GM23248 (cell line): ENCODE measurements at places on chromosomes 1 and 21. TPM values are rescaled to one million over a fixed set of nuclear protein-coding genes. Genes with fewer than 3 reads are reported as not detected.

GRCh38 chr1:211741116-211741515 lies 65.7 kb upstream of the NEK2 start:
- DNase-seq = no peak

The SMAP2 gene
- 12.2 and 13.0 TPM in 2 replicates for polyA plus RNA-seq

GRCh38 chr1:226310245-226310540 lies 1.2 kb upstream of the LIN9 start:
- no peak for DNase-seq

DNA sequence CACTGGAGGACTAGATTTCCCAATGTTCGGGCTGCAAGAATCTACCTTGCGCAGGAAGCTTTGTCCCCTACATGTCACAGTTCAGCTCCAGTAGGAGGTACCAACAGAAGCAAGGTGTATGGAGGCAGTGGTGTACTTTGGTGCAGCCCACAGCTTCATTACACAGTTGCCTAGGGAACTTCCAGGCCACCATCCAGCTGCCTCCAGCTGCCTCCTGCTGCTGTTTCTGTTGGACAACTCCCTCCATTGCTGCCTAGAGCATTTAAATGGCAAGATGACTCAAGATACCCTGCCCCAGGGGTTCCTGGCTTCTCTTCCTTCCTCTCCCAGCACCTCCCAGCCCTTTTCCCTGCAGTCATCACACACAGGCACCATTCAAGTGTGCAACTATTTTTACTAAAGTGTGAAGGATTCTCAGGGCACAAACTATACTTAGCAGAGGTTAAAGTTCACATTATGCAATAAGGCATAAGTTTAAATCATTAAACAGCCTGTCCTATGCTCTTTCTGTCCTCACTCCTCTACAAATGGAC lies 39.0 kb upstream of the ATP1A1 start:
- peak; percentile 12 for DNase-seq

DNA sequence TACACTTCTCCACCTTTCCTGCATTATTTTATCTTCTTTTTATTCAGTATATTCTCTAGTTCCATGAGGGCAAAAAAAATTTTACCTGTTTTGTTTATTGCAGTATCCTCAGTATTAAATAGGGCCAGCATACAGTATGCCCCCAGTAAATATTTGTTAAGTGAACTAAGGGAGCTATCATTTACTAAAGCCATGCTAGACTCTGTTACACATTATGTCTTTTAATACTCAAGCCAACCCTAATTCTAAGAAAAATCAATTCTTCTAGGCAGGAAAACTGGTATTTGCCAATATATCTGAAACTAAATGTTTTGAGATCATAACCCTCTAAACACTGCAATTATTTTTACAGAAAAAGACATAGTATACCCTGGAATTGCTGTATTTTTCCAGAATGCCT lies 18.3 kb downstream of the TMEM50A start:
- DNase-seq = no peak

DNA sequence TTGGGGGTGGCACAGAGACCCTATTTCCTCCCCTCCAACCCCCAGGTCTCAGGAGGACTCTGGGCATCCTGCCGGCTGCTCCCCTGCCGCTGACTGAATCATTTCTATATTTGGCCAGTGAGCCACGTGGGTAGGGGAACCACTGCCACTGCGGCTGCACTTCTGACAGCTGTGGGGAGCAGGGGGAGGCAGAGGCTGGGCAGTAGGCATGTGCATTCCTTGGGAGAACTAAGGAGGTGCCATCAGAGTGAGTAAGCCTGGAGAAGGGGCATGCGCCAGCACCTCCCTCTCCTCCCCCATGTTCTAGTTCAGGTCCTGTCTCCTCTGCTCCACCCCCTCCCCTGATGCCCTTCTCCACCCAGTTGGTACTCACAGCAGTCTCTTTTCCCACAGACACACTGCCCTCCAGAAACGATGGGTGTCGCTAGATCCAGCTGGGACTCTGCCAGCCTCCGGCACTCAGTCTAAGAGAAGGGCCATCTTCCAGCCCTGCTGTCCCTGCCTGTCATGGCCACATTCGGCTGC lies 12.0 kb downstream of the PPFIA4 start:
- peak; percentile 92 for DNase-seq

DNA sequence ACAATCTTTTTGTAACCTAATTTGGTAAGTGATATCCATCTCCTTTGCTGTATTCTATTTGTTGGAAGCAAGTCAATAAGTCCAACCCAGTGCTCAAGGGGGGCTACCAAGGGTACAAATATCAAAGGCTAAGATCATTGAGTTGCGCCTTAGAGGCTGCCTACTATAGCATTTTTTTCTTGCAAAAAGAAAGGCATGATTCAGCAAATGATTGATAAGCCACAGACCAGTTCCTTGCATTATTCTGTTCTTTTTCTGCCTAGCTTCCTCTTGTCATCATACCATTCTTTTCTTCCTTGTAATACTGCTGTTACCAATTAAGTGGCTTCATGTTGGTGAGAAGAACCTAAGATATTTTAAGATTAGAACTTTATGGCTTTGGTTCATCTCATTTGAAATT lies 29.8 kb upstream of the BARHL2 start:
- DNase-seq = no peak

GRCh38 chr21:36211660-36212512 lies 55.3 kb downstream of the DOP1B start:
- peak; percentile 89 for DNase-seq

- DNase-seq = no peak
Observed at GRCh38 chr1:69743146-69743545, 175.4 kb downstream of the LRRC7 start.

The TACSTD2 gene
- polyA plus RNA-seq = 1.6 and 1.8 TPM in 2 replicates

- no peak for DNase-seq
Observed at GRCh38 chr1:91821126-91821868, 64.7 kb downstream of the TGFBR3 start.

DNA sequence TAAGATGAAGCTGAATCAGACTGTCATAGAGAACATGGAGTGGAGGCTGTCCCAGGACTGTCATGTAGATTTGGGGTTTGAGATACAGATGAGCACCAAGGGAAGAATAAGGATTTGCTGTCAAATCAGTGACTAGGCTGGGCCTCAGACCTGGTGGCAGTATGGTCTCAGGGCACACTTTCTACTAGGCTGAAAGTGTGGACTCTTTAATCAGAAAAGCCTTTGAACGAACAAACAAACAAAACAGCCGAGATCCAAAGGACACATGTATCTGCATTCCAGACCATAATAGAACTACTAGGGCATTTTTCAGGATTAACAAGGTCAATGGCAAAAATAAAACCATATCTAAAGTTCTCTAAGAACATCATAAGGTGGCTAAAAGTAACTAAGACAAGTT lies 2.9 kb downstream of the OR10J1 start:
- DNase-seq = no peak

The SLC66A1 gene
- 13.1 and 13.5 TPM in 2 replicates for polyA plus RNA-seq
